ENCODE measurements at places on chromosomes 1 and 21.

- DNase-seq: no peak
Observed at GRCh38 chr1:224133741-224134299, 19.9 kb downstream of the FBXO28 start.

- DNase-seq: no peak
Observed at GRCh38 chr1:157519451-157519850, 32.9 kb downstream of the FCRL5 start.

GRCh38 chr1:240572328-240572727 is 39.6 kb downstream of the GREM2 start:
- DNase-seq: no peak

GRCh38 chr1:151147132-151147503 is 687 bp upstream of the SEMA6C start:
- DNase-seq: no peak

DNA sequence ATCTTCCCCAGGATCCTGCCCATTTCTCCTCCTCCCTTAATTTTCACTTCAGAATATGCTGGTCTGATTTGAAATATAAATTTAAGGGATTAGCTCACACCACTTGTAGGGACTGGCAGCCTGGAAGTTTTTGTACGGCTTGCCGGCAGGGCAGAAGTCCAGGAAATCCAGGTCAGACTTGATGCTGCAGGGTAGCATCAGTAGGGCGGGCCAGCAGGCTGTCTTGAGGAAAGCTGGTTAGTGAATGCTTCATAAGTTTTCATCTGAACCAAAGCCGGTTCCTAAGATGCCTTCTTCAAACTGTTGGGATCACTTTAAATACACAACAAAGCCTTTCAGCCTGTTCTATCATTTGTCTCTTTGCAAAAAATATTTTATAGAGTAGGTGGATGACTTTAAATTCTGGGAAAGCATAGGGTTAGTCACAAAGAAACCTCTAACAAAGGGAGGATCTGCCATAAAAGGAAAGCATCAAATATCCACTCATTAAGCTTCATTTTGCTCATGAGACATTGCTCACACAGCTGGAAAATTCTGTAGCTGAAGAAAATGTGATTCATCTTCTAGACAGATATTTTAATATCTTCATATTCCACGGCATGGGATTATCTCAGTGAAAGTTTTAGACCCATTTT is 90.7 kb upstream of the GFI1 start:
- DNase-seq: no peak

- DNase-seq: no peak
Observed at GRCh38 chr1:32990887-32991286, 26.3 kb upstream of the RNF19B start.

- DNase-seq: no peak
Observed at GRCh38 chr1:222413436-222413835, 134.5 kb downstream of the HHIPL2 start.

- DNase-seq: no peak
Observed at GRCh38 chr1:77407738-77408375, 126.0 kb downstream of the AK5 start.

GRCh38 chr1:3372317-3372716 is 82.1 kb upstream of the ARHGEF16 start:
- no peak for DNase-seq

- peak; percentile 23 for DNase-seq
Observed at GRCh38 chr21:46605767-46606426, 1.0 kb upstream of the S100B start.

DNA sequence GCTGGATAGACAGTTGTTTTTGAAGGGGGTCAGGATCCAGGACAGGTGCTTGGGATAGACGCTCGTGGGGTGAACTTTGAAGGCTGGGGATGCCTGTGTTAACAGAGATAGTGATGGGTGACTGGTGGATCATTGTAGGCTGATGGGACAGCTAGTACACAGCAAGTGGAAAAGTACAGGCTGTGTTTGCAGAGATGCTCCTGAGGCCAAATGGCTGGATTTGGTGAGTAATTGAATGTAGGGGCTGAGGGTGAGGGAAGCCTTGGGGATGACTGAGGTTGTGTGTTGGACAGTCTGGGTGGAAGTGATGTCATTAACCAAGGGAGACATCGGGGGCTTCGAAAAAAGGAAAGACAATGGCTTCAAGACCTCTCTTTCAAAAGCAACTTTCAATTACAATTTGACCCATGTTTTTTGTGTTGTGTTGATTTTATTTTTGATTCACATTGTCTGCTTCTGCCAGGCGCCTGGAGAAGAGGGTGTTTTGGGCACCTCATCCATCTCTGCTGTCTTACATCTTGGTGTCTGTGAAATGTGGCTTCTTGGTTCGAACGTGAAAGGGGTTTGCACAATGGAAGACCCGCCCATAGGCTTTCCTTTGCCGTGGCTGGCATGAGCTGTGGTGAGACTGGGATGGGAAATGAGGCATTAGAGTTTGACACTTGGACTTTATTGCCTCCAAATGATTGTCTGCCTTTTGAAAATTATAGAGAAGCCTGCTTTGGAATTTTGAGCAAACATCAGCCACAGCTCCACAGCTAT is 147.5 kb downstream of the FOXD2 start:
- no peak for DNase-seq

- DNase-seq: no peak
Observed at GRCh38 chr1:239963856-239964255, 127.8 kb upstream of the FMN2 start.

DNA sequence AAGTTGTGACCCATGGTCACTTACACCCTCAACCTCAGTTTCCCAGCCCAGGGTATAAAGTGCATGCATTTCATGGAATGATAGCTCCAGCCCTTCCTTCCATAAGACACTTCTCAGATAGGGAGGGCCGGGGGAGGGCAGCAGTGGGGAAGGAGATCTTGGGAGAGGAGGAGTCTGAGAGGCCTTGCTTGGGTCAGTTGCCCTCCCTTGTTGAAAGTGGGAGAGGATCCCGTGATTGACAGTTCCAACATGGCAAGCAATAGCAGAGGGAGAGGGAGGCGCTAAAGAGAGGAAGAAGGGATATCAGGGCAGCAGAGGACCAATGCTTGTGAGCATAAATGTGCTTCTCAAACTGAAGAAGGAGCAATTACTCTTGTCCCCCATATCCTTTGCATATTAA is 244.4 kb downstream of the CHRM3 start:
- no peak for DNase-seq

DNA sequence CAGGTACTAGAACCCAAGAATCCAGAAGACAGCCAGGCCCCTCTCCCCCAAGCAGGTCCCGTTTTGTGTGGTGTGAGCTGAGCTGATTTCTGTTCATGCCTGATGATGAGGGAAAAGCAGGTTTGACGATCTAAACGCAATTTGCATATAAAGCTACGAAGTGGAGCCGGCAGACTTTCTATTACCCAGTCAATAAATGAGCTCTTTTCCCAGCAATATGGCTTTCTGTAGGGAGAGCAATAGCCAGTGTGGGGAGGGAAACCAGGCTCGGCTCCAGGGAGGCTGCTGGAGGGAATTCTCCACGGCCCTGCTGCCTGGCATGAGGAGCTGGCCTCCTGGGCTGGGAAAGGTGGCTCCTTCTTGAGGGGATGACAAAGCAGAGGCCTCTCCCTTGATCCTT is 140.7 kb upstream of the AJAP1 start:
- DNase-seq: no peak

DNA sequence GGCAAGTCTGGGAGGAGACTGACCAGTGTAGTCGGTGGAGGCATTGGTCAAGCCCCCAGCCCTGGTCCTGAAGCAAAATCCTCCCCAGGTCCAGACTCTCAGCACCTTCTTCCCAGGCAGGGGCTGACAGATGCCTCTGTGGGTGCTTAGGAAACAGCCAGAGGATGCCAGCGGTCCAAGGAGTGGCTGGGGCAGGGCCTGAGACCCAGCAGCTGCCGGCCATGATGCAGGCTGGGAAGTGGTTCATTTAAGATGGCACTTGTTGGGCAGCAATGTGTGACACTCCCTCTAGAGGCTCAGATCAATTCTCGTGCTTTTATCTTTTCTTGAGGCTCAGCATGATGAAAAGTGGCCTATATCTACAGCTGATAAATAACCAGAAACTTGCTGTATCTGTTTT is 165.0 kb upstream of the VAMP3 start:
- DNase-seq: no peak

DNA sequence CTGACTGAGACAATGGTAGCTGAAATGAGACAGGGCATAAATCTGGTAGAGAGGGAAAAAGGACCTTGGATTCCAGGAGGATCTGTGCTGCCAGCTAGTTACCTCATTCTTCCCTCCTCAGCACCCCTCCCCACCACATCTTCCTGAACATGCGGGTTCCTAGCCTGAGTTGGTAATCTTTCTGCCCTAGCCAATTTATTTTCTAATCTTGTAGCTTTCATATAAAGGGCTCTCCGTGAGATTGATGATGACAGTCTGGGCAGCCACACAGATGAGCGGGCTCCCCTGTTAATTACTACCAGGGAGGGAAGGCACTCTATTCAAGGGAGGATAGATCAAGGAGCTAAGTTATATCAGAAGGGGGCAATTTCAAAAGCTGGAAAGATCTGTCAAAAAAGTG is 20.2 kb downstream of the ARHGEF11 start:
- DNase-seq: no peak

DNA sequence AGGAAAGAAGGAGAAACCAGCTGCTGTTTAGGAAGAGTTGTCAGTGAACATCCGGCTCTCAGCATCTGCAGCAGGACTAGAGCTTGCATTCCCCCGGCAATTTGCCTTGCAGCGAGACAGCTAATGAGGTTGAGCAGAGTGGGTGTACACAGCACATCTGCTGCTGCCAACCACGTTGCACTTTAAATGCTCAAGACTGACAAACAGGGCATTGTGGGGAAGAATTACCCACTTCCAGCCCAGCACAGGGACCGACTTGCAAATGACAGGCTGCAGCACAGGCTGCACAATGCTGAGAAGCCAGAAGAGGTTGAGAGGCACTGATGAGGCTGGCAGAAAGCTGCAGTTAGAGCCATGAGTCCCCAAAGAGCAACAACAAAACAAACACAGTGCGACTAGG is 47.5 kb upstream of the PLA2G2C start:
- no peak for DNase-seq

Data from activated CD8-positive, alpha-beta memory T cell treated with anti-CD3 and anti-CD28 coated beads for 1 hour (primary cell).